ENCODE measurements at places on chromosomes 12 and 14.

GRCh38 chr14:72008666-72009065 is 76.4 kb downstream of the RGS6 start:
- DNase-seq: no peak

GRCh38 chr14:101475456-101476257 is 85.6 kb upstream of the DIO3 start:
- no peak for DNase-seq

- peak; percentile 37 for DNase-seq
Measured at GRCh38 chr14:106141242-106142220, 615.1 kb downstream of the TMEM121 start.

DNA sequence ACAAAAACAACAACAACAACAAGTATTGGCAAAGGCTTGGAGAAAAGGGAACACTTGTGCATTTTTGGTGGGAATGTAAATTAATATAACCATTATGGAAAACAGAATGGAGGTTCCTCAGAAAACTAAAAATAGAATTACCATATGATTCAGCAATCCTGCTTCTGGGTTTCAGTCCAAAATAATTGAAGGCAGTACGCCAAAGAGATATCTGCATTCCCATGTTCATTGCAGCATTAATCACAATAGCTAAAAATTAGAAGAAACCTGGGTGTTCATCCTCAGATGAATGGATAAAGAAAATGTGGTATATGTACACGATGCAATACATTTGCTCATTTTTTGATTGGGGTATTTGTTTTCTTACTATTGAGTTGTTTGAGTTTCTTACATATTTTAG is 813.0 kb downstream of the NRXN3 start:
- no peak for DNase-seq
